ENCODE measurements at places on chromosomes 2 and 18.

GRCh38 chr2:97747285-97747684, 33.9 kb downstream of the ZAP70 start:
- DNase-seq, result no peak

GRCh38 chr18:65990174-65990690, 239.4 kb downstream of the CDH7 start:
- peak; percentile 4 for DNase-seq

GRCh38 chr2:153145470-153145978, 333.0 kb downstream of the RPRM start:
- DNase-seq, result no peak

DNA sequence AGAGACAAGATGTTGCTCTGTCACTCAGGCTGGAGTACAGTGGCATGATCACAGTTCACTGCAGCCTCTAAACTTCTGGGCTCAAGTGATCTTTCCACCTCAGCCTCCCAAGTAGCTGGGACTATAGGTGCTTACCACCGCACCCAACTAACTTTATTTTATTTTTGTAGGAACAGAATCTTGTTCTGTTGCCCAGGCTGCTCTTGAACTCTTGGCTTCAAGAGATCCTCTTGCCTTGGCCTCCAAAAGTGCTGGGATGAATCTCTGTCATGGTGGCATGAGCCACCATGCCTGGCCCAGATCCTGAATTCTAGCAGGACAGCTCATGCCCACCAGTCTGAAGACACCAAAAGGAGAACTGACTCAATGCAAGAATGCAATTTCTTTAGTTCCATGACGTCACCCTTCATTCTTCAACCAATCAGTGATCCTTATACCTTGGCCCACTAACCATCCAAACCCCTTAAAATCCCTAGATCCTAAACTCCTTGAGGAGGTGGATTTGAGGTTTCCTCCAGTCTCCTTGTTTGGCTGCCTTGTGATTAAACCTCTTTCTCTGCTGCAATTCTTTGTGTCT, 25.6 kb upstream of the CXXC1 start:
- no peak for DNase-seq

DNA sequence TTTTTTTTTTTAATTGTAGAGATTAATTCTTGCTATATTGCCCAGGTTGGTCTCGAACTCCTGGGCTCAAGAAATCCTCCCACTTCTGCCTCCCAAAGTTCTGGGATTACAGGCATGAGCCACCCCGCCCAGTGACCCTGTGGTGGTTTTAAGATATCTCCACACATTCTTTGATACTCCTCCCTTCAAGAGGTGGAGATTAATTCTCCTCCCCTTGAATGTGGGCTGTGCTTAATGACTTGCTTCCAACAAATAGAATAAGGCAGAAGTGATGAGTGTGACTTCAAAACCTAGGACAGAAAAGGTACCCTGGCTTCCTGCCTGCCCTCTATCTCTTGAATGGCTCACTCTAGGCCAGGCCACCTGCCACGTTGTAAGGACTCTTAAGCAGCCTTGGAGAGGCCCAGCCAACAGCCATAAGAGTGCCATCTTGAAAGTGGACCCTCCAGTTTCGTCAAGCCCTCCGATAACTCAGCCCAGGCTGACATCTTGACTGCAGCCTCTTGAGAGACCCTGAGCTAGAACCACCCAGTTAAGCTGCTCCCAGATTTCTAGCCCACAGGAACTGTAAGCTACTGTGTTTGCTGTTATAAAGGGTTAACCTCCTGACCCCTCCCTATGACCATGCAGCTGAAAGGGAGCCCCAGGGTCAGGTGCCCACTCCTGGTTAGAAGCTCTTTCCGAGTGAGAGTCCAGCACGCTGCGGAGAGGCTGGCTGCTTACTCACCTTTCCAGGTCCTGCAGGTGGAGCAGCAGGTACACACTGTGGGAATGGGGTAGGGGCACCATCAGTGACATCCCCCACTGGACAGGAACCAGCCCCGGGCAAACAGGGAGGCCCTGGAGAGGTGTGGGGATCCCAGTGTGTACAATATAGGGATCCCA, 27.6 kb downstream of the MRPL35 start:
- no peak for DNase-seq

Measured in left kidney (tissue), 8 donors.